ENCODE measurements at places on chromosomes 2 and 18.

- H3K27ac ChIP-seq: no peak overlapping the region
- no peak for DNase-seq
- H3K36me3 ChIP-seq: peaks cover 30% of the 10 kb centered on the region
- peak overlapping the region; percentile 61 for H3K4me3 ChIP-seq
- H3K27me3 ChIP-seq: peaks cover 28% of the 10 kb centered on the region
Measured at GRCh38 chr18:75204732-75205513, 4.0 kb downstream of the PTGR3 start.

DNA sequence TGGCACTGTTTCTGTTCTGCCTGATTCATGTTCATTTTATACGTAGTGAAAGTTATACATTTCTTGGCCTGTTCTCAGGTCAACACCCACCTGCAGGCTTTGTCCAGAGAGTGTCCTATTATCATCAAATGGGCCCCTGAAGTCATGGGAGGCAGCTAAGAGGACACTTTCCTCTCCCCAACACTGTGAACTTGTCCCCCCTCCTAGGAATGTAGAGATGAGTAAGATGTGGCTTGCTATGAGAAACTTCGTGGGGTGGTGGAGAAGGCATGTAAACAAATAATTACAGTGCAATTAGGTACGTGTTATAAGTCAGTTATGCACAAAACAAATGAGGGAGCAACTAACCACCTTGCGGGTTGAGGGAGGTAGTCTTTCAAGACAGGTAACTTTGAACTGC is 57.9 kb downstream of the COL4A3 start:
- H3K27ac ChIP-seq: no peak overlapping the region
- no peaks in the 10 kb centered on the region for H3K4me1 ChIP-seq
- no peak overlapping the region for H3K4me3 ChIP-seq
- H3K27me3 ChIP-seq: peaks cover 1% of the 10 kb centered on the region

DNA sequence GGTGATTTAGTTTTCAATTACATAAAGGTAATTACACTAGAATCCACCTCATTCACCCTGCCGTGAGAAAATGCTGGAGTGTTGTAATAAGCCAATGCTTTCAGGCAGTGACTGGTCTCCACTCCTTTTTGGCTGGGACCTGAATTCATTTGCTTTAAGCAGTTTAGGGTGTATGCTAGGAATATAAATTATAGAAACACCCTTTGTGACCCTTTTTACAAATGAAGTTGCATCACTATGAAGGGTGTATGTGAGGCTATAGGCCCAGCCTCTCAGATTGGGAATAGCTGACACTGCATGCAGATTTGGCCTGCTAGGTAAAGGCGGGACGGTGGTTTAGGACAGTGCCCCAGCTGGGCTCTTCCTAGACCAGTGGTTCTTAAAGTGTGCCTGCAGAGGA is 50.8 kb upstream of the NFE2L2 start:
- DNase-seq: no peak
- H3K36me3 ChIP-seq: peaks cover 10% of the 10 kb centered on the region
- no peak overlapping the region for H3K4me3 ChIP-seq
- peaks cover 7% of the 10 kb centered on the region for H3K4me1 ChIP-seq
- H3K27ac ChIP-seq: no peak overlapping the region

DNA sequence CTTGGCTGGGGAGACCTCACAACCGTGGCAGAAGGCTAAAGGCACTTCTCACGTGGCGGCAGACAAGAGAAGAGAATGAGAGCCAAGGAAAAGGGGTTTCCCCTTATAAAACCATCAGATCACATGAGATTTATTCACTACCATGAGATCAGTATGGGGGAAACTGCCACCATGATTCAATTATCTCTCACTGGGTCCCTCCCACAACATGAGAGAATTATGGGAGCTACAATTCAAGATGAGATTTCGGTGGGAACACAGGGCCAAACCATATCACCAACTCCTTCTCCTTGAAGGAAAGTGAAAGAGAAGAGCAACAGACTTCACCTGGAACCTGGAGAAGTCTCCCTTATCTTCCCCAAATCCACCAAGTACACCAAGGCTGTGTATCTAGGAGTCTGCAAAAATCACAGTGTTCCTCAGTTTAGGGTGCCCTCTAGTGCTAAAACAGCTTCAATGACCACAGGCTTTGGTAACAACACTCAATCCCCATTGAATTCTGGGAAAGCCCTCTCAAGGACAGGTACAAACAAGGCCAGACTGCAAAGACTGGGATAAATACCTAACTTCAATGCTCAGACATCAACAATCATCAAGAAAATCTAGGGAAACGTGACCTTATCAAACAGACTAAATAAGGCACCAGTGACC is 148.8 kb upstream of the SRD5A2 start:
- H3K36me3 ChIP-seq: no peaks in the 10 kb centered on the region
- no peak overlapping the region for H3K27ac ChIP-seq
- no peak overlapping the region for H3K4me3 ChIP-seq
- DNase-seq: no peak
- peaks cover 2% of the 10 kb centered on the region for H3K27me3 ChIP-seq
- no peaks in the 10 kb centered on the region for H3K4me1 ChIP-seq

- peaks cover 62% of the 10 kb centered on the region for H3K4me1 ChIP-seq
- H3K27me3 ChIP-seq: no peaks in the 10 kb centered on the region
Measured at GRCh38 chr18:63271881-63272299, 47.7 kb downstream of the BCL2 start.

GRCh38 chr2:191612496-191612895 is 65.4 kb upstream of the NABP1 start:
- H3K27ac ChIP-seq: no peak overlapping the region
- DNase-seq: no peak
